ENCODE measurements at places on chromosomes 7 and 10.

DNA sequence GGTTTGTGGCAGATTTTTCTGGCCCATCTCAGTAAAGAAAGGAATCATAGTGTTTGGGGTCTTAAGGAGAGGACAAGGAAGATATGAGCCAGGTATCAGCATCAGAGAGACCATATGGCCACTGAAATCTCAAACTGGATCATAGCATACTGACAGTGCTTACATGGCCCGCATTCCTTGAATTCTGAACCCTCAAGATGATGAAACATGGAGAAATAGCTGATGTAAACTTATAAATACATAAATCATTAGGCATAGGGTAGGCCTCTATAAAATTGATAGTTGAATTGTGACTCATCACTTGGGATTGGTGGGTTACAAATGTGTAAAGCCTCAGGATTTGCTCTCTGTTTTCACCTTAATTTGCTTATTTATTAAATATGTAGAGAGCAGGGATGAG, 688.5 kb downstream of the CNTNAP2 start:
- DNase-seq, result no peak

GRCh38 chr10:77182803-77183202, 454.8 kb downstream of the KCNMA1 start:
- DNase-seq, result no peak

GRCh38 chr10:99522470-99523250, 10.1 kb upstream of the NKX2-3 start:
- no peak for DNase-seq

DNA sequence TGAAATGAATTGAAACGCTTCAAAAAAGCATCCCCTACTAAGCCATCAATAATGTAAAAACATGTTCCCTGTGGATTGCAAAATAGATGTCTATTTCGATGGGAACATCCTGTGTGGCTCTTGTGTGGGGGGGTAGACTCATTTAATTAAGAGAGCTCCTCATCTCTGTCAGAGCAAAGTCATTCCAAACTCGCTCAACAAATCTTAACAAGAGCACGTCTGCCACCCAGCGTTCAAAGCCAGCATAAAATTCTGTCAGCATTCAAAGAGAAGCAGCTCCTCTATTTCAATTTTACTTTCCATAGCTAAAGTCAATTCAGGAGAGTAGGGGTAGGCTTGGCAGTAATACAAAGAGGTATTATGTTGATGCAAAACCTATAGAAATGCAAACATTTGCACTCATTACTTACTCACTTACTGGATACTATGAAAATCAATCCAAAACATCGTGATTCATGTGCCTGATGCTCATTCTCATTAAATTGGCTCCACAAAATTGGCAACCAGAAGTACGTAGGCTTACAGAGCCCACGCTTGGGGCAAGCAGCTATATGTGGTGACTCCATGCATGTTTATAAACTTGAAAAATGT, 114.9 kb downstream of the IPMK start:
- peak; percentile 38 for DNase-seq

DNA sequence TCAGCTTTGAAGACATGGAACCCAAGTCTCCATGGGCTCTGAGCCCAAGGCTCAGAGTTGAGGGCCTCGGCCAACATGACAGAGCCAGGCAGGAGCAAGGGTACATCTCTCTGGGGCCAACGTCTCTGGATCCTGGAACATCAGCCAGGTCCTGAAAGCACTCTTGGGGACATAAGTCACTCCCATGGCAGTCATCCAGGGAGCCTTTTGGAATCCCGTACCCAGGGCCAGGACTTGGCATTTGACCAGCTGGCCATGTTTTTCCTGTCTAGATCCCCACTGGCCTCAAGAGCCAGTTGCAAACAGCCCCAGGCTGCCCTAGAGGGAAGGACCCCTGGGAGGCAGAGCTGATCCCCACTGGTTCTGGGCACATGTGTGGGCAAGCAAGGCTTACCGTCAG, 4.3 kb upstream of the CXCL12 start:
- no peak for DNase-seq

DNA sequence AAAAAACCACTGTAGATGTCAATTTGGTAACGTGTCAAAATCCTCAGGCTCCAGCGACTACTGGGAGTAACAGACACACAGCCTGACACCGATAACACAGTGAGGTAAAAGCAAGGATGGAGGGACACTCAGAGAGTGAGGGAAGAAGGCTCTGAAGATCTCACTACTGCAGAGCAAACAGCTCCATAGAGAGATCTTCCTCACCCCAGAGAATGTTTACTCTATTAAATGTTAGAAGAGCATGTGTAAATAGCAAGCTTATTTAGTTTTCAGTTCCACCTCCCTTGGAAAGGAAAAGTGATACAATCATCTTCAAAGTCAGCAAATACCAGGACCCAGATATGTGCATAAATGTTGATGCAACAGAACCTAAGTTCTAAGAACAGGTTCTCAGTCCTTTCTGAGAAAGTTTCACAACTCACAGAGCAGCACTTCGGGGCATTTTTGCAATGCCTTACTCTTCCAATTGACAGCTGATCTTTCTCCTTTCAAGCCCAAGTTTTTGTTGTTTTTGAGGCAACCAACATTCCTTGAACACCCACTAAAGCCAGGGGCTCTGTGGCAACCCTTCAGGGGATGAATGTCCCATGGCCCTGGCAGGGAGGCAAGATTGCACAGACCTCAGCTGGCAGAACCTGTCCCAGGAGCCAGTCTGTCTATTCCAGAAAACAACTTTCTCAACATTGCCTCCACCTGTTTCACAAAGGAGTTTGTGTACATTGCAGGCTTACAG, 177.4 kb downstream of the SFMBT2 start:
- peak; percentile 75 for DNase-seq

- no peak for DNase-seq
Measured at GRCh38 chr7:121336579-121336978, 7.8 kb downstream of the WNT16 start.

DNA sequence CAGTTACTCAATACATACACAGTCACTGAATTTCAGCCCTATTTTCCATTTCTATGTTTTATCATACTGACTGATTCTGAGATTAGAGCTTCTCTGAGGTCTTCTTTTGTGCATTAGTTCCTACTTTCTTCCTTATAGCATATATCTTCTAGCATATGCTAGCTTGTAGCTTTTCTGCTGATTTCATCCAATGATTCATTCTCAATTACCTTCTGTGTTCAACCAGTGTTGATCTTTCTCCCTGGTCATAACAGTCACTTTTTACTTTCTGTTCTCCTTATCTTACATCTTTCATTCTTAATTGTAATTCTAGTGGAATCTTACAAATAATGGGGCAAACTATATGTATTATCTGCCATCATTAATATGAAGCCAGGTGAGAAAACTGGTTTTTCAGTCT, 159.5 kb upstream of the HGF start:
- no peak for DNase-seq

DNA sequence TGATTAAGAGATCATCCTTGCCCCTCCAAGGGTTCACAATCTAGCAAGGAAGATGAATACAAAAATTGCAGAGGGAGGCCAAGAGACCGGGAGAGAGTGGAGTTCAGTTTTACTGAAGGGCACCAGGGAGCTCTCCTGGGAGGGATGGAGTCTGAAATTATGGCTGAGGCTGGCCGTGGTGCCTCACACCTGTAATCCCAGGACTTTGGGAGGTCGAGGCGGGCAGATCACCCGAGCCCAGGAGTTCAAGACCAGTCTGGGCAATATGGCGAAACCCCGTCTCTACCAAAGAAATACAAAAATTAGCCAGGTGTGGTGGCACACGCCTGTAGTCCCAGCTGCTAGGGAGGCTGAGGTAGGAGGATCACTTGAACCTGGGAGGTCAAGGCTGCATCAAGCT, 51.4 kb upstream of the MXI1 start:
- DNase-seq, result no peak

DNA sequence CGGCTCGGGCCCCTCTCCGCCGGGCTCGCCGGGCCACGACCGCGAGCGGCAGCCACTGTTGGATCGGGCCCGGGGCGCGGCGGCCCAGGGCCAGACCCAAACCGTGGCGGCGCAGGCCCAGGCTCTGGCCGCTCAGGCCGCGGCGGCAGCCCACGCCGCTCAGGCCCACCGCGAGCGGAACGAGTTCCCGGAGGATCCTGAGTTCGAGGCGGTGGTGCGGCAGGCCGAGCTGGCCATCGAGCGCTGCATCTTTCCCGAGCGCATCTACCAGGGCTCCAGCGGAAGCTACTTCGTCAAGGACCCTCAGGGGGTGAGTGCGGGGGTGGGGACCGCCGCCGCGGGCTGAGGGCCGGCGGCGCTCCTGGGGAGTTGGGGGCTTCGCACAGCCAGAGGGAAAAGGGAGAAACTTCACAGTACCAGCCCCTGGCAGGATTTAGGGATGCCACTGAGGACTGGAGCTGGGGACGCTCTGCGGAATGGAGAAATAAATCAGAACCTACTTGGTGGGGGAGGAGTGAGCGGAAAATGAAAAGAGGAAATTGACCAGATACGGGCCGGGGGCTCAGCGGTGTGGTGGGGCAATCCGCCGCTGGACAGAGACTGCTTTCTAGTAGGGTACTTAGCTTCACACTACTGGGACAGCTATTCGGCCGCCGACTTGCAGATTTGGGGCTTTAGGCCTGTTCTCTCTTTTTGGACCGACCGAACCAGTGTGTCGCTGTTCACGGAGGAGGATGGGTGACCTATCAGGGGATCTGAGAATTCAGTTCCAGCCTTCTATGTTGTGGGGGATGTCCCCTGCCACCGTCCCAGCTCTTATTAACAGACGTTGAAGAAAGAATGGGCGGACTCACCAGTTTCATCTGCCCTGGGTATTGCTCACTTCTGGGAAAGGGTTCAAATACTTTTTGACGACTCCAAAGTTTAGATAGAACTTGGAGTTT, 669 bp downstream of the PI4K2A start:
- peak; percentile 67 for DNase-seq

DNA sequence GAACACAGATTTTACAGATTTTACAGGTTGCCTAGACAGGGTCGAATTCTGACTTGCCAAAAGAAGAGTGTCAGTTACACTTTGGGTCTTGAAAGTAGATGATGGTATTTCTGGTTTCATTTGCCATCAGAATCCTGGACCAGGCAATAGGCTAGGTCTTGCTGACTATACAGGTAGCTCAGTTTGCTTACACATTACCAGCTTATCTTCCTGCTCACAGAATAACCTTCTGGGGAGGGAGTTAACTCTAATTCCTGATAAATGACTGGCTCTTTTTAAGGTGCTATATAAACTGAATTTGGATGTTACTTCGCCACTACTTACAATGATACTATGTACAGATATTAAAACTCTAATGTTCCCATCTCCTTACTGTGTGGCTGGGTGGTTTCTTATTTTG, 39.8 kb downstream of the GBF1 start:
- DNase-seq, result no peak

GRCh38 chr10:734481-734880, 45.0 kb upstream of the DIP2C start:
- DNase-seq, result no peak

DNA sequence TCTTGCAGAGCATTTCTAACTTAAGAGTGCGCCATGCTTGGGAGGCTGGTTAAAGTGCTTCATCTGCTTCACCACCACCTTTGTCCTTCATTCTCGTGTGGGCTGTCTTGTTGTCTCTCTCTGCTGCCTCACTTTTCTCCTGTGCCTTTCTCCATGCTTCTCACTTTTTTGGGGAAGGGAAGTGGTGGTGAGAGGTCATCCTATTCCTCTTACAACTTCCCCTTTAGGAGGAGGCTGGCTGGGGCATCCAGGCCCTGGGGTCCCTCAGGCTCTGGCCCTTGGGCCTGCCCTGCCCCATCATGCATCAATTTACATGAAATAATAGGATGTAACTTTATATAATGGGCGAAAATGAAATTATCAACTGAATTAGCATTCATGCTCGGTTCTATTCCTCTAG, 39.9 kb upstream of the PIP4K2A start:
- peak; percentile 35 for DNase-seq

GRCh38 chr7:27179030-27179429, 4.9 kb upstream of the HOXA10 start:
- no peak for DNase-seq

DNA sequence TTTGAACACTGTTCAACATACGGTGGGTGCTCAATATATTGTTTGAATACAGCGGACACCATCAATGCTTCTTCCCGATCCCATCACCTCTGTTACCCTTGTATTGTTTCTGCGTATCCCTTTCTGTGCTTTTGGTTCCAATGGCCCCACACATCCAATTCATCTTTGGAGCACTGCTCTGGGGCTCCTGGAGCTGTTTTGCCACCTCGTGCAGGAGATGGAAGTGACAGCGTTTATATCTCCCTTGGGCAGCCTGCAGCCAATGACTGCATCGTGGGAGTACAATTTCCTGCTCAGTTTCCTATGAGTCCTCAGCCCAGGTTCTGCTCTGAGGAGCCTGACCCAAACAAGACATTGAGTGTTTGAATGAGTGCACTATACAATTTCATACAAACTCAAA, 50.2 kb upstream of the PIK3CG start:
- peak; percentile 71 for DNase-seq

DNA sequence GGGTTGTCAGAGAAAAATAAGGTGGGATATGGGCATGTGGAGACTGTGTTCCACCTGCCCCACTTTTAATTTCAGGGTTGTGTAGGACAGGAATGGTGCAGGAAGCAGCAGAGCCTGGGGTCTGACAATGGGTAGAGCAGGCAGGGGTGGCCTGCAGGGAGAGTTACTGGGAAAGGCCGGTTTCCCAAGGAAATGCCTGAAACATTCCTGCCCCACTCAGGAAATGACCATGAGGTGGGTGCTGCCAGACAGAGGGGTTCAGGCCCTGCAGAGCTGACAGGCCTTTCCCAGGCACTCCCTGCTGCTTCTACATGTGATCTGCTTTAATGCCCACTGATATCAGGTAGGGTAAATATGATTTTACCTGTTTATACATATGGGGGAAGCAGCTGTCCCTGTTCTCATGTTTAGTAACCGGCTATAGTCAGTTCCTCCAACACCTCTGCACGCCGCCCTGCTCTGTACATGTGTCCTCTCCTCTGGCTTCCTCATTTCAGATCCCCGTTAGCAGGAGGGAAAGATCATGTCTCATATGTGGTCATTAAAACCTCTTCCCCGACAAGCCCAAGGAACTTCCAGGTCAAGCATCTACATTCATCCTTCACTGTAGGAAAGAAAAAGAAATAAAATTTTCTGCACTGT, 118.6 kb upstream of the PRSS58 start:
- peak; percentile 57 for DNase-seq

GRCh38 chr10:96666741-96667140, 53.6 kb downstream of the PIK3AP1 start:
- no peak for DNase-seq

GRCh38 chr7:64602518-64602917, 39.6 kb upstream of the ZNF680 start:
- DNase-seq, result no peak

- DNase-seq, result no peak
Measured at GRCh38 chr10:128180843-128181242, 54.6 kb upstream of the MKI67 start.

- no peak for DNase-seq
Measured at GRCh38 chr7:77348371-77348813, 67.8 kb downstream of the GSAP start.

GRCh38 chr7:40674316-40674715, 539.5 kb downstream of the SUGCT start:
- DNase-seq, result no peak

- DNase-seq, result no peak
Measured at GRCh38 chr7:140055833-140056232, 6.9 kb downstream of the PARP12 start.
